ENCODE measurements at places on chromosomes 13 and 19.

DNA sequence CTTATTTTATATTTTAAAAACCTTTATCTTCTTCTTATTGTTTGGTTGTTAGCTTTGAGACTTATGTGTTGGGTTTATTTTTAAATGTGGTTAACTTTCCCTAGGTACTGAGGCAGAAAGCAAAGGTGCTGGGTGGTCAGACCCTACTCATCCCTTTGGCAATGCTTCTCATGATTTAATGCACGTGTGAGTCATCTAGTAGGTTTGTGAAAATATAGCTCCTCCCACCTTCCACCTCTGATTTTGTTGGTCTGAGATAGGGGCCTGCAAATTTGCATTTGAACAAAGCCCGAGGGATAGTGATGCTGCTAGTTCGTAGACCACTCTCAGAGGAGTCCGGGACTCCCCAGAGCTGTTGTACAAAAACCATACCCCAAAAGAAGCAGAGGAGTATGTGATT is 771.3 kb upstream of the ARGLU1 start:
- DNase-seq = no peak

GRCh38 chr19:50358483-50359327 is 6.7 kb downstream of the NAPSA start:
- peak; percentile 69 for DNase-seq

GRCh38 chr19:6161271-6161850 is 25.9 kb downstream of the ACSBG2 start:
- DNase-seq = peak; percentile 27

DNA sequence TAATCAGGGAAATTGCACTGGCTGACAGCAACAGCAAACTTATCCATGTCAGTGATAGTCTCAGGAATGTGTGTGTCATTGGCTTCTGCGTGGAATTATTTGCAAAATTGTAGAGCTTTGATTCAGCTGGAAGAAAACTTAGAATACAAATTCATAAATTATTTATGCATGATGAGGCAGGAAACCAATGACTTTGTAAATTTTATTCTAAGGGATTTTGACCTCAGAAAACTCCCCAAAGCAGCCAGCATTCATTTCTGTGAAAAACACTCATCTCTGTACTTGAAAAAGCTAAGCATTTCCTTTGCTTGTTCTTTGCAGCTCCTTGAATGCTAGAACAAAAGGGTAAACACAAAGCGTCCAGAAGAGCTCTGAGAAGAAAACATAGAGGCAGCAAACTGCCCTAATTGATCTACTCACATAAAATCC is 162.4 kb downstream of the DCT start:
- no peak for DNase-seq

- DNase-seq = no peak
These were observed 14.1 kb downstream of the RNF113B start for GRCh38 chr13:98162935-98163334.

DNA sequence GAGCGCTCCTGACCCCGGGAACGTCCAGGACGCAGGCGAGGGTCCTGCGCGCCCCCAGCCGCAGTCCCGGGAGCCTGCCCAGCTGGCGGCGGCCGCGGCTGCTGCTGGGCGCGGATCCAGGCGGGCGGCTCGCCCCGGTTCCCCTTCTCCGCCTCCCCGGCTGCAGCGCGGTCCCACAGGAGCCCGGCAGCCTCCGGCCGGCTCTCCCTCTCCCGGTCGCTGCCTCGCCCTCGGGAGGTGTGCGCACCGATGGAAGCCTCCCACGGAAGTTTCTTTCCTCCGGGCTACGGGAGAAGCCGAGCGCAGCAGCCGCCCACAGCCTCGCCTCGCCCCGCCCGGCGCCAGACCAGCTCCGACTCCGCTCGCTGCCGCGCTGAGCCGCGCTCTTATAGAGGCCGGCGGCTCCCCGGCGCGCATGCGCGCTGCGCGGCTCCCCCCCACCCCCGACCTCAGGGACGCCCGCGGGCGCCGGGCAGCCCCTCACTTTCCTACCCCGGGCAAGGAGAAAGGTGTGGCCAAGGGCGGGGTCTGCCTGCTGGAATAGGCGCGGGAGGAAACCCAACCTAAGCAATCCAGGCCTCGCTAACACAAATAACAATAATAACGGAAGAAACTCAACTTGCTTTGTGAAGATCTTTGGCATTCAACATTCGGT is at the start of gene SHISA2:
SHISA2 (minus strand) TSS at position 360 of the 655 bp plus-strand sequence. CDS start 1,041 bp downstream, outside the sequence.
- no peak for DNase-seq

GRCh38 chr13:47454986-47455385 is 546.1 kb downstream of the SUCLA2 start:
- no peak for DNase-seq

DNA sequence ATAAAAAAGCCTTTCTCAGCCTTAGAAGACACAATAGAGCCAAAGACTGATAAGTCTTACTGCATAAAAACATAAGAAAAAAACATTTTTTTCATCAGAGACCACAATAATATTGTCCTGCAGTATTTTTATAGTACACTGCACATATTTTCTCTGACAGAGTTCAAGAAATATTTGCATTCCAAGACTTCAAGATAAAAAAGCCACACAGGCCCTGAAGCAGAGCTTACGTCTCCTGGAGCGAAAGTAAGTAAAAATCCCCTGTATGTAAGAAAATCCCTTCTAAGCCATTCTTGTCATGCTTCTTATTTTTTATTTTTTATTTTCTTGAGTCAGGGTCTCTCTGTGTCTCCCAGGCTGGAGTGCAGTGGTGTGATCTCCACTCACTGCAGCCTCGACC is 755.9 kb downstream of the LIG4 start:
- DNase-seq = no peak

DNA sequence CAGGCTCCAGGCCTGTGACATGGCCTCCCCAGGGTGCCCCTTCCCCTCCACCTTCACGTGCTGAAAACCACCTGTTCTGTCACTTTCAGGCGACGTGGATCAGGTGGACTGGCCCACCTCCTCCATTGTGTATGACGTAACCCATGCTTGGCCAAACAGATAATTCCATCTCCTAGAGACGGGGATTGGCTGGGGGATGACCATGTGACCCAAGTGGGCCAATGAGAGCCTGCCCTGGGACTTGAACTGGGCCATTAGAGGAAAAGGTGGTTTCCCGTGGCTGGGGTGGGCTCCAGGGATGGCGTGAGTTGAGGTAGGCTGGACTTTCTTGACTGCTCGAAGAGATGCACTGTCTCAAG is 3.6 kb upstream of the ADAMTSL5 start:
- DNase-seq = no peak

DNA sequence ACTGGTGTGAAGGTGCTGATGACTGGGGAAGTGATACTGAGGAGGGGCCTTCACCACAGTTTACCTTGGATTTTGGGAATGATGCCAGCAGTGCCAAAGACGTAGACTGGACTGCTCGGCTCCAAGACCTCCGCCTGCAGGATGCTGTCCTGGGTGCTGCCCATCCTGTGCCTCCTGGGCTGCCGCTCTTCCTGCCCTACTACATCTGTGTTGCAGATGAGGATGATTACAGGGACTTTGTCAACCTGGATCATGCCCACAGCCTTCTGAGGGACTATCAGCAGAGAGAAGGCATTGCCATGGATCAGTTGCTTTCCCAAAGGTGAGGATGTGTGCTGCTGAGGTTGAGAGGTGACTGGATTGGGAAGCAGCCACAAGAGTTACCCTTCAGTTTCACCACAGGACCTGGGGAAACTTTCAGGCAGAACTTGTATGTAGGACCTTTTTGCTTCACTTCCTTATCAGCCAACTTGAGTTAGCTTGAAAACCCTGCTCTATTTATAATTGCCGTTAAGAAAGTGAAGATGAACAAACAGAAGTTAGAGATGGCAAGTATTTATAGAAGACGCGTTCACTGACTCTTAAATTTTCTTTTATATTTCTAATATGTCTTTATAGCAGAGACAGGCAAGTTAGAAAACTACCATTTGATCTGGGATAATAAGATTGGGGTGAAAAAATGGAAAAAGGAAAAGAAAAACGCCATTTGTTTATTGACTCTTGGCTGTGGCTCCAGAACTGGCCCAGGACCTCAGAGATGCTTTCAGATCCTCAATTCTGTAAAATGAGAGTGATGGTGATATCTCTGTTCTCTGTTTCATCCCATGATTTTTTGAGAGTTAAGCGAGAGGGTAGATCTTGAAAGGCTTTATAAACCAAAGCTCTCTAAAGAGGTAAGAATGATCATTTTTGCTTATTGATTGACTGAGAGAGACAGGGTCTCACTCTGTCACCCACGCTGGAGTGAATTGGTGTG is 5.3 kb downstream of the PDCD2L start:
- no peak for DNase-seq
